ENCODE measurements at places on chromosomes 1 and 21. TPM values are rescaled to one million over a fixed set of nuclear protein-coding genes. Genes with fewer than 3 reads are reported as not detected.
A peak's percentile ranks its signal among the peaks of the same experiment; 100 is the strongest.

DNA sequence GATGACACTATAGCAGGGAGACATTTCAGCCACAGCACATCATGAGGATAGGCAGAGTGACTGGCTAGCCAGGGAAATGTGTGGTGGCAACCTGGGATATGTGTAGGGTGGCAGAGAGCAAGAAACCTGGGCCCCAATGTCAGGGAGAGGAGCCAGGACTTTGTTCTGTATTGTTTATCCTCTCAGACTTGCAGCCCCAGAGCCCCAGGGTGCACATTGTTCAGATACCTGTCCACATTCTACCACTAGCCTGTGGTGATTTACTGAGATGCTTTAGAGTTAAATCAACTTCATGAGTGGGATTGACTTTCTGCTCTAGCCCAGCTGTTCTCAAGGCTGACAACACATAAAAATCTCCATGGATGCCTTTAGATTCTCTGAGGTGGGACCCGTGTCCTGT, 61.5 kb downstream of the MAB21L3 start:
- no peak for DNase-seq

DNA sequence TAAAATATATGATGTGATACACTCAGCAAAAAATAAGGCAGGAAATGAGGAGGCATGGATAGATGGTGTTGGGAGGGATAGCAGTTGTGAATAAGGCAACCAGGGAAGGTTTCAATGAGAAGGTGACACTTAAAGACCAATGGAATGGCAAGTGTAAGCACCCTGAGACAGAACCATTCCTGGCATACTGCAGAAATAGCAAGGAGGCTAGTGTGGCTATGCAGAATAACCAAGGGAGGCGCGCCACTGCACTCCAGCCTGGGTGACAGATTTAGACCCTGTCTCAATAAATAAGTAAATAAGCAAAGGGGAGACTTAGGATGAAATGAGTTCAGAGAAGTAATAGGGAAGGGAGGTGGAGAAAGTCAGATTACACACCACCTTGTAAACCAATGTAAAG, 113.9 kb downstream of the TOMM20 start:
- DNase-seq = no peak

DNA sequence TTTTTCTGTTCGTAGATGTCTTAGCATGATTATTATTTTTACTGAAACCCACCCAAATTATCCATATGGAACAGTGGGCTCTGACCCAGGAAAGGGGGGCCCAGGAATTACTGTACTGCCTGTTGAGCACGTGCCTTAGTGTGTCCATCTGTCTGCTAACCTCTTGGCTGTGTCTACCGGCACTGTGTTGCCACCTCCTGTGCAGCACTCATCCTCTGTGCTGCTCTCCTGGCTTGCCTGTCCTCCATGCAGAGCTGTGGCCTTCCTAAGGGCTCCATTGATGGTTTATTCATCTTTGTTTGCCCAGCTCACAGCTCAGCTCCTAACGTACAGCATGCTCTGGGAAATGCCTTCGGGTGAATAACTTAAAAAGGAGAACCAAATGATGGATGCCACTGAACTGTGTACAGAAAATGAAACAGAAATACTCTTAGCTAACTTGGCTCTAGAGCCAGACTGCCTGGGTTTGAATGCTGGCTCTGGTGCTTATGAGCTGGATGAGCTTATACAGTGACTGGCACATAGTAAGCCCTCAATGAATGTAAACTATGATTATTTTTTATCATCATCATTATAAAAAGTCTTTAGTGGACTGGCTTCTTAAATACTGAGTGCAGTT, 11.4 kb upstream of the RPTN start:
- no peak for DNase-seq

DNA sequence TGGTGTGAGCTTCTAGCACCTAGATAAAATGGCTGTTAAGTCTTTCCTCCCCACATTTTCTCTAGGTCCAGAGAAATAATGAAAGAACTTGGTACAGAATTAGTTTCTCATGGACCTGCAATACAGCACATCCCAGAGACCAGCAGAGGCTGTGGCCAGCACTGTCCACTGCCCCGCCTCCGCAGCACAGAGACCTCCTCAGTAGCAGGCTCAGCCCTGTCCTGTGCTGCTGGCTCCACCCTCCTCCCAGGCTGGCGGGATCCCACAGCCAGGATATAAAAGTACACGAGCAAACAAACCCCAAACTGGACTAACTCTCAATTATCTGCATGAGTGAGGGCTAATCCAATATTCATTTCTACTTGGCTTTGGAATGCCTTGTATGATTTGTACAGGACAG, 401.5 kb downstream of the RPS6KC1 start:
- no peak for DNase-seq

DNA sequence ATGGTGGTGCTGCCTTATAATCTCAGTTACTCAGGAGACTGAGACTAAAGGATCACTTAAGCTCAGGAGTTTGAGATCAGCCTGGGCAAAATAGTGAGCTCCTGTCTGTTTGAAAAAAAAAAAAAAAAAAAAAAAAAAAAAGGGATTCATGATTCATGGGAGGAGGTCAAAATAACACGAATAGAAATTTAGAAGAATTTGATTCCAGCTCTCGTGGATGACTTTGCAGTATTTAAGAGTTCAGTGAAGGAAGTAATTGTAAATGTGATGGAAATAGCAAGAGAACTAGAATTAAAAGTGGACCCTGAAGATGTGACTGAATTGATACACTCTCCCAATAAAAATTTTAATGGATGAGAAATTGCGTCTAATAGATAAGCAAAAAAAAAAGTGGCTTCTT, 15.8 kb downstream of the AUNIP start:
- no peak for DNase-seq

DNA sequence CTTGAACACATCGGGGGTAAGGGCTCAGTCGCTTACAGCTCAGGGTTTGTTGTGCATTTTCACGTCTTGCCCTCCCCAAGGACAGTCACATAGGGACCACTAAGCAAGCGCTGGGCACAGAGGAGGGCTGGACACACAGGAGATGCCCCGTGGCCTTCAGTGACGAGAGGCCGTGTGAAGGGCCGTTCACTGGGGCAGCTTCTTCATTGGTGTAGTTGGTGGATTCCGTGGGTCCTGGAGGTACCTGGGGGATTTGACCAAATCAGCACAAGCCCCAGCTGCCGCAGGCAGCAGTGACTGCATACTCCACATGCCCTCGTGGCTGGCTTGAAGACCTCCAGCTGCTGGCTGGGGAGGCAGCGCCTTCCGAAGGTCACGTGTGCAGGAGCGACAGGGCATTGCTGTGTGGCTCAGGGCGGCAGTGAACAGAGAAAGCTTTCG, 100.8 kb upstream of the C1orf174 start:
- DNase-seq = no peak

- no peak for DNase-seq
Observed at GRCh38 chr1:228306275-228307217, 98.7 kb downstream of the OBSCN start.

DNA sequence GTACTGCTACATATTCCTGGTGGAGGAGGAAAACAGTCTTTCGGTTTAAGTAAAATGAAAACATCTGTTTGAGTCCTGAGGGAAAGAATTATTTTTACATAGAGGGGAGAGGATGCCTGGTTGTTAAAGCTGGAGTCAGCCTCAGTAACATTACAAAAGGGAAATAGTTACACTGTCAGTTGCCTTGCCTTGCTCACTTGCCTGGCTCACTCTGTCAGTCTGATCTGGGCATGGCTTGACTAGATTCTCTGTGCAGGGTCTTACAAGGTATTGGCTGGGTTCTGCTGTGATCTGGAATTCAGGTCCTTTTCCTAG, 8.4 kb upstream of the UBE2U start:
- DNase-seq = peak; percentile 44

GRCh38 chr1:196380316-196380715, 227.9 kb downstream of the KCNT2 start:
- no peak for DNase-seq

DNA sequence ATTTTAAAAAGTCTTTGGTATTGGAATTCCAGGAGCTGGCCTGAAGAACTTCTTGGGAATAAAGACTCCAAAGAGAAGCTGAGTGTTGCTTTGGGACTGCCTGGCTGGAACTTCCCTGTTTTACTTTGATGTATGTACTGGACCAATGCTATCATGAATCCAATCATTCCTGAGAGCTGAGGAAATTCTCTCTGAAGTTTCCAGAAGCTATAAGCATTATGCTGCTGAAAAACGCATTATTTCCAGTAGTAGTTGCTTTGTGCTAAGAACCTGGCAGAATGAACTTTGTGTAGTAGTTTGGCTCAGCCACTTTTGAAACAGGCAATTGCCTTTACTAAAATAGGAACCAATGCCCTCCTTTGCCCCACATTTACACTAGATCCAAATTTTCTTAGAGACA, 260.7 kb downstream of the HLX start:
- peak; percentile 16 for DNase-seq

DNA sequence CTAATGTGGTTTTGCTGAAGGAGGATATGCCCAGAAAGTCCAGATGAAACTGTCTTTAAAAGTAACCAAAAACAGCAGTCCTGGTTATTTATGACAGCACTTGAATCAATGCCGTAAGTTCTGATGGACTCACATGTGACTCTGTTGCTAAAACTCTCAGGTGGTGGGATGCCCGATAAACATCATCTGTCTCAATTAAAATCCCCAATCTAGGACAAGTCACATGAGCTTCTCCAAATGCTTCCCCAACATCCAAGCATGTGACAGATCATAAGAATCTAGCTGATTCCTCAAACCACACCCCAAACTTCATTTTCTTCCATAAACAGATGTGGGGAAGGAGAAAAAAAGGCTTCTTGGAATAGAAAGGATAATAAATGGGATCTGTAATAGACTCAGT, 786 bp upstream of the CTSK start:
- DNase-seq = peak; percentile 73

The FRRS1 gene
- total RNA-seq = 17.1 TPM

The ANGEL2 gene
- total RNA-seq = 21.3 TPM

The MYCL gene
- 0.81 TPM for total RNA-seq

The CSF3R gene
- not detected for total RNA-seq

The RNU1-3 gene
- under 0.01 TPM for total RNA-seq

The MTARC1 gene
- total RNA-seq = 4.3 TPM

Measured in fibroblast of the aortic adventitia (primary cell).